ENCODE measurements at places on chromosomes 3 and 15. TPM values are rescaled to one million over a fixed set of nuclear protein-coding genes. Genes with fewer than 3 reads are reported as not detected.

The SPSB4 gene
- not detected for total RNA-seq

The ZNF609 gene
- 20.9 TPM for total RNA-seq

The CHL1 gene
- 3.6 TPM for total RNA-seq

The CIB2 gene
- total RNA-seq = 1.5 TPM

The FAM3D gene
- not detected for total RNA-seq

The FGD5 gene
- total RNA-seq = under 0.01 TPM

The ZNF620 gene
- total RNA-seq = 1.1 TPM

The GOLGA6L9 gene
- total RNA-seq = 1.8 TPM

The CKMT1A gene
- not detected for total RNA-seq

The TGM5 gene
- total RNA-seq = not detected

The REC114 gene
- total RNA-seq = not detected

The DZIP1L gene
- 42.3 TPM for total RNA-seq

The GOLGA6L4 gene
- 1.8 TPM for total RNA-seq

The CCDC54 gene
- total RNA-seq = not detected

The SLC28A2 gene
- not detected for total RNA-seq

The ONECUT1 gene
- not detected for total RNA-seq

The FEZF2 gene
- not detected for total RNA-seq

The DNASE1L3 gene
- total RNA-seq = not detected

The CLSTN2 gene
- under 0.01 TPM for total RNA-seq

The BFSP2 gene
- not detected for total RNA-seq

The LAMB2 gene
- total RNA-seq = 450 TPM

The GOLGA8T gene
- total RNA-seq = not detected

The RPL4 gene
- 3,002 TPM for total RNA-seq

The ZDHHC23 gene
- total RNA-seq = 1.1 TPM

The TRPM1 gene
- under 0.01 TPM for total RNA-seq

The P2RY13 gene
- not detected for total RNA-seq

The STAC gene
- 6.5 TPM for total RNA-seq
